ENCODE measurements at places on chromosomes 4 and X.

- DNase-seq: no peak
Measured at GRCh38 chr4:1449475-1449832, 43.2 kb upstream of the NKX1-1 start.

DNA sequence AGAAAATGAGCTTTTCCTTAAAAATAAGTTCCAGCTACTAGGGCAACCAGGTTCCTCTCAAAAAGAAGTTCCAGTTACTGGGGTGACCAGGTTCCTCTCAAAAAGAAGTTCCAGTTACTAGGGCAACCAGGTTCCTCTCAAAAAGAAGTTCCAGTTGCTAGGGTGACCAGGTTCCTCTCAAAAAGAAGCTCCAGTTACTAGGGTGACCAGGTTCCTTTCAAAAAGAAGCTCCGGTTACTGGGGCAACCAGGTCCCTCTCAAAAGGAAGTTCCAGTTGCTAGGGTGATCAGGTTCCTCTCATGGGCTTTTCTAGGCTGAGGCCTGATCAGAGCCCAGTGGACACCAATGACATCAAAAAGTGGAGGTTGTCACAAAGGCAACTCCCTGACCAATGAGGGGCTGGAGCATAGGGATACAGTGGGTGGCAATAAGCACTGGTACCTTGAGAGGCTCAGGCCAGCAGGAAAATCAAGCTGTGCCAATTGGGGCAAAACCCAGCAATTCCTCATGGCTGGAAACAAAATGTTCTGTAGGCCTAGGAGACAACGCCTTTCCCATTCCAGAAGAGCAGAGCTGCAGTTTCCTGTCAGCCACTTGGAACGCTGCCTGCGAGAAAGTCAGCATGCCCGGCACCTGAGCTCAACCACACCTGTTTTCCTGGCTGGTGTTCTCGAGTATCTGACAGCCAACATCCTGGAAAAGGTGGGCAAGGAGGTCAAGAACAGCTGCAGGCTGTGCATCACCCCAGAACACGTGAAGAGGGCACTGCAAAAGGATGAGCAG, 12.3 kb upstream of the SYTL5 start:
- no peak for DNase-seq

GRCh38 chr4:131258361-131258760, 1890.7 kb upstream of the PCDH10 start:
- DNase-seq: no peak

DNA sequence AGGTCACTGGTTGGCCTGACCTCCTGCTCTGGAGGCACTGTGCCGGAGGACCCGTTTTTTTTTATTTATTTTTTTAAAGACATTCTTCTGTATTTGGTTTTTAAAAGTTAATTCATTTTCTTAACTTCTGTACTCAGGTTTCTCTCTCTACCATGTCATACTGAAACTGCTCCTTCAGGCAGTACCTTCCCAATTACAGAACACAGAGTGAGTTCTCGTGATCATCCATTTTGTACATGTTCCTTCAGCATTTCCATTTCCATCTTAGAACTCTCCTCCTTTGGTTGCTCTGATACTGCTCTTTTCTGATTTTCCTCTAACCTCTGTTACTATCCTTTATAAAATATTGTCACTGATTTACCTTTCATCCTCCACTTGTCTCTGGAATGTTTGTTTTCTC, 17.9 kb downstream of the UBE2K start:
- DNase-seq: no peak

- no peak for DNase-seq
Measured at GRCh38 chr4:106238820-106239420, 77.1 kb downstream of the TBCK start.

- no peak for DNase-seq
Measured at GRCh38 chrX:44011506-44011905, 38.3 kb upstream of the NDP start.

- no peak for DNase-seq
Measured at GRCh38 chrX:81174286-81174685, 27.4 kb downstream of the HMGN5 start.

DNA sequence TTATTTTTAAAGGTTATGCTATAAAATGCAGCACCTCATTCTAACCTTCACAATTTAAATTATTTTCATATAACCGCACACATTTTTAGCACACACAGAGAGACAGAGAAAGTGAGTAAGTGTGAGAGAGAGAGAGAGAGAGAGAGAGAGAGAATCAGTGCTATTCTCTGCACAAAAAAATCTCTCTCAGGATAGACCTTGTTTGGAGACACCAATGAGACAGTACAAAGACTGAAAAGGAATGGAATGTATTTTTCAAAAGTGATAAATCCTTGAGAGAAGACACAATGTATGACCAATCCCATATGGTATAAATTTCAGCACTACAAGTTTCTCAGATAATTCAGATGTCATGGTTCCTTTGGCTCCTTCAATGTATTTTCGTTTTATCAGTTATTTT, 132.1 kb upstream of the PCDH18 start:
- no peak for DNase-seq

DNA sequence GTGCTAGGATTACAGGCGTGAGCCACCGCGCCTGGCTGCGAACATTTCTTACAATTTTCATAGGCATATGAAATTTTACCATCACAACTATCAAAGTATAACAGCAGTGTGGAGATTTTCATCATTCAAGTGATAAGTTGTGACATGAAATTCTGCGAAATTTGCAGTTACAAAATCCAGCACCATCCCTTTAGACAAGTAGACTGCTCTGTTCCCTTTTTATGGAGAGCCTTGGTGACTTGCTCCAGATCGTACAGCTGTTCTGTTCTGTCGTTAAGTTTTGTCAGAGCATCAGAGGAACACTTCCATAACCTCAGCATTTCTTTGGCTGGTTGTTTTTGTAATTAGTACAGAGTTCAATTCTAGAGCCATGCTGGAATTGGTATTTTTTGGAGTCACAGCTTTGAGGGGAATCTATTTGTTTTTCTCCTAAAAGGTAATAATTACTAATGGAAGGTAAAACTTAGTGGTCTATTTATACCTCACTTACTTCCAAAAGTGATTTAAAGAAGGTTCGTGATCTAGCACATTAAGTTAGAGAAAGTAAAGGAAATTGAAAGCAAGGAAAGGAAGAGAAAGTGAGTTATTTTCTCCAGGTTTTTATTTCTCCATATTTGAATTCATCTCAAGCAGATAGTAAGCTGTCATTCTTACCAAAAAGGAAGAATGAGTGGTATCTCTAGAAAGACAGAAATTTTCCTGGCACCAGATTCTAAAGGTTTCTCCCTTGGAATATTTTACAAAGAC, 22.1 kb downstream of the ZRSR2 start:
- DNase-seq: no peak

GRCh38 chr4:73764513-73764912, 24.1 kb downstream of the CXCL8 start:
- no peak for DNase-seq

GRCh38 chr4:153265306-153266047, 61.2 kb downstream of the TRIM2 start:
- DNase-seq: no peak

GRCh38 chr4:124060261-124060918, 652.1 kb downstream of the ANKRD50 start:
- DNase-seq: no peak

DNA sequence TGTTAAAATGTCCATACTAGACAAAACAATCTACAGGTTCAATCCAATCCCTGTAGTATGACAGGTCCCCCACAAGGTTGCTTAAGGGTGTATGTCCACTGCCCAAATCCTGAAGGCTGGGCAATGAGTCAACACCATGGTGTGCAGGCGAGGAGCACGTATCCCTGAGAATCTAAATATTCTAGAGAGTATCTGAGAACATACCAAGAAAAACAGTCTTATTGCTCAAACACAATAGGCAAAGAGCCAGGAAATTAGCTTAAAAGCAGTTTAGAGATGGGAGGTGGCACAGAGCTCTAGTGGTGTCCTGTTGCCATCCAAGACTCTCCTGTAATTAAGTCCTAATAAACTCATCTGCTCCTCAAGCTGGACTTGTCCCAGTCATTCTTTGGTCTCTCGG, 37.0 kb downstream of the RCHY1 start:
- no peak for DNase-seq

- no peak for DNase-seq
Measured at GRCh38 chrX:112056886-112057285, 25.7 kb downstream of the TRPC5 start.

GRCh38 chr4:20196476-20196875, 55.2 kb upstream of the SLIT2 start:
- no peak for DNase-seq

DNA sequence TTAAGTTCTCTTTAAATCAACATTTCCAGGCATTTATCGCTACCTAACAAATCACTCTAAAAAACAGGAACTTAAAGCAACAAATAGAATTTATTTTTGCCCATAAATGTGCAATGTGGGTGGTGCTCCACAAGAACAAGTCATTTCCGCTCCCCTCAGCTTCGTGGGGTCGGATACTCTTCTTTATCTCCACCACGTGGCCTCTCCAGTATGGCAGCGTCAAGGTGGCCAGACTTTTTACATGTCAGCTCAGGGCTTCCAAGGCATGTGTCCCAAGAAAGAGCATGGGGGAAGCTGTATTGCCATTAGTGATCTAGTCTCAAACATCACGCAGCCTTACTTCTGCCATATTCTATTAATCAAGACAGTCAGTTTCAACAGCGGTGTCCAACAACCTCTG, 249.2 kb upstream of the NOCT start:
- DNase-seq: no peak
